ENCODE measurements at places on chromosomes 5 and 9.

DNA sequence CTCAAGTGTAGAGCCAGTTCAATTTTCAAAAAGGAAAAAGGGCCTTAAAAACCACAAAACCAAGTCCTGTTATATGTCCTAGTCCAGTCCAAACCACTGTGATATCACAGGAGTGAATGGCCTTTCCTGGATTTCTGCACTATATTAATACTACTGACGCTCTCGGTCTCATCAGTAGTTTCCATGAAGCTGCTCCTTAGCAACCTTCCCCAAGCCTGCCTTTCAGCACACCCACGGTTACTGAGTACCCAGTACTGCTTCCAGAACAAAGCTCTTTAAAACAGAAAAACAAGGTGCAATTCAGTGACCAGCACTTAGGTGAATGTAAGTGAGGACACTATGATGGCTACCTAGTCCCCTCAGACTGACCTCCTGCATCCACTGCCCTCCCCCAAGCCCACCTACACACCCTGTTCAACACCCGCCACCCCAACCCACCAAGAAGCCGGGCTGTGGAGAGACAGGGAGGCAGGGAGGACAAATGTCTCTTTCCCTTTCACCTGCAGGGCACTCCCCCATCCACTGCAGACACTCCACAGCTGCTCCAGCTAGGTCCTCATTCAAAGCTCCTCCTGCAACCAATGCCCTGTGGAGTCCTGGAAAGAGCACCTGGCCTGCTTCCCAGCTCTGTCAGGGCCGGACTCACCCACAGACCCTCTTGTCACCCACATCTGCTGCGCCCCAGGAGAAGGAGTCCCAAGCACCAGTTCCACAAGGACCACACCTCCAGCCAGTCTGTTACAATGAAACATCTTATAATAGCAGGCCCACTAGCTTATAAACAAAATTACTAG is 25.9 kb downstream of the PSMB7 start:
- H3K4me3 ChIP-seq: no peak overlapping the region
- no peak overlapping the region for H3K27ac ChIP-seq
- H3K27me3 ChIP-seq: no peaks in the 10 kb centered on the region

DNA sequence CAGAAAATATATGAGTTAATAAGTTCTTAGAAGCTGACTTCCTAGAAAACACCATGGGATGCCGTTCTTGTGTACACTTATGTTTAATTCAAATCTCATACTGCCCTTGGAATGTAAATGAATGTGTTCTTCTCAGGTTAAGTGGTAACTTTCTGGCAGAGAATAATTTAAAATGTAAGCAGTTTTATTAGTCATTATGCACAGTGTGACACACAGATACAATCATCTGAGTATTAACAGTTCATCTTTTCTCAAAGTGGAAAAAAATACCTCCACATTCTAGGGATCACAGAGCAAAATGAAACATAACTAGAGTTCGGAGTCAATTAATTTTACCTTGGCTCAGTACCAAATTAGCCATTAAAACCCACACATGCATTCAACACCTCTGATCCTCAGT is 508.1 kb downstream of the CDH9 start:
- H3K36me3 ChIP-seq: no peaks in the 10 kb centered on the region
- DNase-seq: no peak
- H3K27ac ChIP-seq: no peak overlapping the region
- H3K4me1 ChIP-seq: no peaks in the 10 kb centered on the region

- no peak overlapping the region for H3K4me3 ChIP-seq
- H3K27me3 ChIP-seq: no peaks in the 10 kb centered on the region
- H3K36me3 ChIP-seq: no peaks in the 10 kb centered on the region
Observed at GRCh38 chr5:33690374-33691135, 201.2 kb downstream of the ADAMTS12 start.

GRCh38 chr5:172466062-172466461 is 11.7 kb upstream of the SH3PXD2B start:
- no peaks in the 10 kb centered on the region for H3K4me1 ChIP-seq
- H3K27me3 ChIP-seq: no peaks in the 10 kb centered on the region
- H3K36me3 ChIP-seq: no peaks in the 10 kb centered on the region

GRCh38 chr5:177591690-177592009 is 353 bp upstream of the TMED9 start:
- H3K27me3 ChIP-seq: peaks cover 12% of the 10 kb centered on the region
- peak overlapping the region; percentile 38 for H3K27ac ChIP-seq
- no peak for DNase-seq
- peaks cover 14% of the 10 kb centered on the region for H3K4me1 ChIP-seq
- peak overlapping the region; percentile 97 for H3K4me3 ChIP-seq
- H3K36me3 ChIP-seq: peaks cover 35% of the 10 kb centered on the region

DNA sequence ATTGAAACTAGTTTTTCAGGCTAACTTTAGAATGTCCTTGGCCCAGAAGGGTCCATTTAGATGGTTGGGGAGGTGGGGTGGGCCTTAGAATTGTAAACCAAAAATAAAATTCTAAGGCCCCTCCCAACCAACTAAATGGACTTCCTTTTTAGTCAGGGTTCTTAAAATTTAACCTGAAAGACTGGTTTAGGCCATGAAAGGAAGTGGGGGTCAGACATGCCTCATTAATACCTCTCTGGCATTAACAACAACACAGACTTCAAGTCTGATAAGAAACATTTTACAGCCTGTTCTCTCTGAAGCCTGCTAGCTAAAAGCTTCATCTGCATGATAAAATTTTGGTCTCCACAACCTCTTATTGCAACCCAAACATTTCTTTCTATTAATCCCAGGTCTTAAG is 65.5 kb upstream of the TNC start:
- no peak overlapping the region for H3K27ac ChIP-seq
- no peaks in the 10 kb centered on the region for H3K4me1 ChIP-seq
- no peak for DNase-seq
- no peak overlapping the region for H3K4me3 ChIP-seq

DNA sequence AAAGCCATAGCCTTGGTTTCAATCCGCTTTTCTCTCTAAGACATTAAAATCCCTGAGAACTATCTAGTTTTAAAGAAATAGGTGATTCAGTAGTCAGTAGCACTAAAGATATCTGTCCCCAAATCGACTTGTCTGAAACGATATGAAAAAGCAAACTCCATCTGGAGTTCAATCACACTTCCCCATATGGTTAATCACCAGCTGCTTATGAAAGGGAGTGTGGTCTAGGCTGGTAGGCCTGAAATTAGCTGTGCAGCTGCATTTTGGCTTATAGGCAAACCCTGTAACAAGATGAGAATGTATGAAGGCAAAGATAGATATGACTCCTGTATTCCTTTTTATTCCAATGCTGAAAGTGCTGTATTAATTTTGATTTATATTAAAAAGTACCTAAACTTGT is 65.9 kb downstream of the DMRTA1 start:
- no peaks in the 10 kb centered on the region for H3K36me3 ChIP-seq
- H3K4me3 ChIP-seq: no peak overlapping the region
- H3K4me1 ChIP-seq: no peaks in the 10 kb centered on the region
- no peaks in the 10 kb centered on the region for H3K27me3 ChIP-seq
- no peak overlapping the region for H3K27ac ChIP-seq

GRCh38 chr9:112750764-112751055 is 150 bp downstream of the SNX30 start:
- no peaks in the 10 kb centered on the region for H3K36me3 ChIP-seq
- peaks cover 33% of the 10 kb centered on the region for H3K4me1 ChIP-seq
- peak overlapping the region; percentile 89 for H3K4me3 ChIP-seq
- no peaks in the 10 kb centered on the region for H3K27me3 ChIP-seq
